ENCODE measurements at places on chromosomes 3 and 15.

GRCh38 chr3:130085881-130086280, 4.2 kb downstream of the ALG1L2 start:
- DNase-seq: no peak

- no peak for DNase-seq
These were observed 504.4 kb downstream of the GABRG3 start for GRCh38 chr15:27475395-27475794.

DNA sequence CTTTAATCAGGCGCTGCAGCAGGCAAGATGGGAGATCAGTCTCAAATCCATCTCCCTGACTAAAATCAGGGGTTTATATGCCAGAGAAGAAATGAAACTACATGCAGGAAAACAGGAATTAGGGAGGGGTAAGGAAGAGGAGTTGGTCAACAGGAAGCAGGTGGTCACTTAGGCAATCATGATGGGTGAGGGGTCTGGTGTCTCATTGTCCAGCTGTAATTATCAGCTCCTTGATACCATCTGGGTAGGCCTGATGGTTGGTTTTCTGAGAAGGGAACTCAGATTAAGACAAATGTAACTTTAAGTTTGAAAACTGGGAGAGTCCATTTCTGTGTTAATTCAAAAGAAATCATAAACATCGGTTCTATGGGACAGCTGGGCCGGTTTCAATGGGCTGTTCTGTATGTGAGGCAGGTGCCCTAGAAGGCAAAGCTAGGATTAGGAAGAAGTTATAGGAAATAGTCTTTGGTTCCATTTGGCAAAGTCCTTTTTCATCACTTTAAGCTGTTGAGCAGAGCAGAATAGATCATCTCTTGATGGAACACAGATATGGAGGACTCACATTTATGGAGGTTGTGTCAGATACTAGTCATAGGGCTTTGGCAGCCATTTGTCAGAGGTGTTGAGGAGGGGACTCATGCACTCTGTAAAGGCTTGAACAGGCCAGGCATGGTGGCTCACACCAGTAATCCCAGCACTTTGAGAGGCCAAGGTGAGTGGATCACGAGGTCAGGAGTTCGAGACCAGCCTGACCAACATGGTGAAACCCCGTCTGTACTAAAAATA, 149.4 kb downstream of the VGLL4 start:
- DNase-seq: no peak

- DNase-seq: no peak
These were observed 17.5 kb downstream of the COPS2 start for GRCh38 chr15:49137861-49138260.

- DNase-seq: no peak
These were observed 93.1 kb downstream of the AKAP13 start for GRCh38 chr15:85473455-85473854.

GRCh38 chr3:10193692-10194327, 29.1 kb downstream of the IRAK2 start:
- DNase-seq: no peak

All from stimulated activated CD4-positive, alpha-beta T cell treated with anti-CD3 and anti-CD28 coated beads, TNF-alpha, amount 100 ng/mL, for 24 hours (primary cell).